Activated B cell treated with CpG ODN at 0.5 μM for 24 hours (primary cell): ENCODE measurements at places on chromosomes 13 and 19.

DNA sequence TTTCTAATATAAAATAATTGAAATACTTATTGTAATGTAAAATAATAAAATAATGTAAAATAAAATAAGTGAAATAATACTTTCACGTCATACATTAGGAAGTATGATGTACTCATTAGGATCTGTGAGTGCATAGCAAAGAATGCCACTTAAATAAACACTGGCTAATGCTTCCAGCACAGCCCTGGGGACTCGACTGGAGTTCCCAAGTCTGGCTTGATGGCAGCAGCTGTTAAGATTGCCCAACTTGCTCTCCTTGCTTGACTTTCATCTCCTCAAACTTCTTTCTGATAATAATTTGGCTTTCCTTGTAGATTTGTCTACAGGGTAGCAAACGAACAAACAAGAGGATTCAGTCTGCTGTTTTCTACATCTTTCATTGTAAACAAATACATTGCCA is 191.9 kb downstream of the COG6 start:
- DNase-seq = no peak

DNA sequence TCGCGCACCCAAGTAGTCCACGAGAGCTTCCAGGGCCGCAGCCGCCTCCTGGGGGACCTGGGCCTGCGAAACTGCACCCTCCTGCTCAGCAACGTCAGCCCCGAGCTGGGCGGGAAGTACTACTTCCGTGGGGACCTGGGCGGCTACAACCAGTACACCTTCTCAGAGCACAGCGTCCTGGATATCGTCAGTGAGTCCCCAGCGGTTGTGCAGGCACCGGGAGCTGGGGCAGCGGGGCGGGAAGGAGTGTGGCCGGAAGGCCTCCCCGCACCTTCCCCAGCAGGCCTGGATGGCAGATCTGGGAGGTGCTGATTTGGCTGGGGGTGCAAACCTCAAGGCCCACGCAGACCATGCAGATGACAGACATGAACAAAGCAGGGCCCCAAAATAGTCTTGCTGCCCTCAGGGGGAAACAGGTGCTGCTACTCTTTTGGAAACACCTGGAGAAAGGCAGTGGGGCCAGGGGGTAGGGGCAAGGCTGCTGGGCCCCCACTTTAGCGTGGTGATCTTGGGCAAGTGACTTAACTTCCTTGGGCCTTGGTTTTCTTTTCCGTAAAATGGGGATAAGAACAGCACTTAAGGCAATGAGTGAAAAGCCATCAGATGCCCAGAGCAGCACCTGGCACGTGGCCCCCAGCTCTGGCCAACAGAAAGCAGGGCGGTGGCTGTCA is 4.0 kb downstream of the MAG start:
- peak; percentile 50 for DNase-seq

- no peak for DNase-seq
Measured at GRCh38 chr19:9757544-9758501, 10.7 kb downstream of the ZNF846 start.

DNA sequence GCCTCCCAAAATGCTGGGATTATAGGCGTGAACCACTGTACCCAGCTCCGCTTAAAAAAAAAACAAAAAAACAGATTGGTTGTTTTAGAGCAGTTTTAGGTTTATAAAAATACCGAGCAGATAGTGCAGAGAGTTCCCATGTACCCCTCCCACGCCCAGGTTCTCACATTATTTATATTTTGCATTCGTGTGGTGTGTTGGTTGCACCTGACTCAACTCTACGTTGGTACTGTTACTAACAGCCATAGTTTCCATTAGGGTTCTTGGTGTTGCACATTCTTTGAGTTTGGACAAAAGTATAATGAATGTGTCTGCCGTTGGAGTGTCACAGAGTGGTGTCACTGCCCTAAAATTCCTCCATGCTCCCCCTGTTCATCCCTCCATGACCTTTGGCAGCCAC is 29.1 kb downstream of the MYO9B start:
- no peak for DNase-seq

- no peak for DNase-seq
Measured at GRCh38 chr13:114107686-114108081, 24.7 kb downstream of the RASA3 start.

DNA sequence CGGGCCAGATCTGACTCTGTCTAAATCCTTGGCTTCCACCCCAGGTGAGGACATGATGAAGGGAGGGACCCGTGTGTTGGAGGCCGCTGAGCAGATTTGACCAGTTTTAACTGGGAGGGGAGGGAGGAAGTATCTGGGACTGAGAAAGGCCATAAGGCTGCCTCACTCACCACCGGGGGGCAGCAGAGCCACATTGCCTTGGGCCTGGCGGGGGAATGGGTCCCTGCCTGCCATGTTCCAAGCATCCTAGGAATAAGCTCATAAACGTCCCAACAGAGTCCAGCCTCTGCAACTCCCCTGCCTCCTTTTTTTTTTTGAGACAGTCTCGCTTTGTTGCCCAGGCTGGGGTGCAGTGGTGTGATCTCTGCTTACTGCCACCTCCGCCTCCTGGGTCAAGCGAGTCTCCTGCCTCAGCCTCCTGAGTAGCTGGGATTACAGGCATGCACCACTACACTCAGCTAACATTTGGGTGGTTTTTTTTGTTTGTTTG is 15.5 kb downstream of the MAST3 start:
- peak; percentile 69 for DNase-seq

- DNase-seq = no peak
Measured at GRCh38 chr19:39142630-39143029, 17.0 kb downstream of the PAK4 start.

- DNase-seq = no peak
Measured at GRCh38 chr19:4911314-4911713, 2.0 kb downstream of the UHRF1 start.

DNA sequence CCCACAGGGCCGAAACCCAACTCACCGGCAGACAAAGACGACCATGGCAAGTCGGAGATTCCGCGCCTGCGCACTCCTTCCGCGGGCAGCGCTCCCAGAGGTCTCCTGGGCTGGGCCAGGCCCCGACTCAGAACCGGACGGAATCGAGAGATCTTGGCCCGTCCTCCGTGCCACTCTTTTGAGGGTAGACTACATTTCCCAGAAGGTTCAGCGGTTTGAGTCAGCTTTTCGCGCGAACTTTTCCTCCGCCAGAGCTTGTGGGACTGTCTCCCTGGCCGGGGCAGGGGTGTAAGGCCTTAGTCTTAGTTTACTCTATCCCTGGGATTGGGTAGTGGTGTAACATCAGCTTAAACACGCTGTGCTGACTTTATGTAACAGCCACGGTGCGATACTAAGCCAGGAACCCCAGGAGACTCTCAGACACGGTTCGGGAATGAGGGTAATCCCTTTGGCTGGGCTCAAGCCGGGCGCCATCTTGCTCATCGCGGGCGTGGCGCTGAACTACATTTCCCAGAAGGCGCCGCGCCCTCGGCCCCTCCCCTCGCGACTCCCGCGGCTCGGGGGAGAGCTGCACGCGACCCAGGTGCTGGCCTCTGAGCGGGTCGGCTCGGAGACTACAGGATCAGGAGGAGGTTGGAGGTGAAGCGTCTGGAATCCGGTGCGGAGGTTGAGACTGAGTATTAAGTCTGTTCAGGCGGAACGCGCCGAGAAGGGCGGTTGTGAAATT is at the start of gene ZNF260:
Gene ZNF260 (minus strand): TSS at position 78 of the 727 bp plus-strand sequence. CDS start 13,033 bp downstream, outside the sequence.
- DNase-seq = peak; percentile 94

- DNase-seq = no peak
Measured at GRCh38 chr19:55275851-55276719, 3.8 kb downstream of the HSPBP1 start.
